ENCODE measurements at places on chromosomes 2 and 18.

DNA sequence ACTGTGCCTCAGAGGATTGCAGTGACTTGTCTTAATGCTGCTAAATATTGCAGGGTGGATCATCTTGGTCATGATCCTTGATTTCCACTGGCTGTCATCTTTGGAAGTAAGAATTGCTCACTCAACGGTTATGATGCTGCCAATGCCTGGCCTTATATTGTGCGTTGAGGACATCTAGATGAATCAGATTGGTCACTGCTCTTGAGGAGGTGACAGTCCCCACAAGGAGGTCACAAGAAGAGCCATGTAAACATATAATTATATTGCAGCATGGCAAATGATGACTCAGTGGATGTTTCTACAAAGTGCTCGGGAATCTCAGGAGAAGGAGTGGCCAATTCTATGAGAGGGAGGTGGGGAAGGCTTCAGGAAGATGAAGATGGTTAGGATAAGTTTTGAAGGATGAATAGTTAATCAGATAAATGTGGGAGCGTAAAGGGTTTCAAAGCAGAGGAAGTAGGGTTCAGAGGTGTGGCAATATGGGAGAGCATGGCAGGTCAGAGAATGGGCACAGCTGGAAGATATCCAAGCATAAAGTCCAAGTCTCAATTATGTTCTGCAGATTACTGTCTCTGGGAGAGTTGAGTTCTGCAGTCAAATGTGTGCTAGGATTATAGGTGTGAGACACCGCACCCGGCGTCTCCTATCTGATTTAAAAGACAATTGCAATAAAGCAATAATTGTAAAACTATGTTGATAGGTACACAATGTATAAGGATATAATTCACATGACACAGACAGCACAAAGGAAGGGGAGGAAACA is 21.3 kb upstream of the TMEM131 start:
- no peak for DNase-seq

GRCh38 chr18:48393170-48393569 is 16.0 kb downstream of the ZBTB7C start:
- no peak for DNase-seq

GRCh38 chr2:21317131-21317530 is 193.4 kb downstream of the TDRD15 start:
- no peak for DNase-seq

DNA sequence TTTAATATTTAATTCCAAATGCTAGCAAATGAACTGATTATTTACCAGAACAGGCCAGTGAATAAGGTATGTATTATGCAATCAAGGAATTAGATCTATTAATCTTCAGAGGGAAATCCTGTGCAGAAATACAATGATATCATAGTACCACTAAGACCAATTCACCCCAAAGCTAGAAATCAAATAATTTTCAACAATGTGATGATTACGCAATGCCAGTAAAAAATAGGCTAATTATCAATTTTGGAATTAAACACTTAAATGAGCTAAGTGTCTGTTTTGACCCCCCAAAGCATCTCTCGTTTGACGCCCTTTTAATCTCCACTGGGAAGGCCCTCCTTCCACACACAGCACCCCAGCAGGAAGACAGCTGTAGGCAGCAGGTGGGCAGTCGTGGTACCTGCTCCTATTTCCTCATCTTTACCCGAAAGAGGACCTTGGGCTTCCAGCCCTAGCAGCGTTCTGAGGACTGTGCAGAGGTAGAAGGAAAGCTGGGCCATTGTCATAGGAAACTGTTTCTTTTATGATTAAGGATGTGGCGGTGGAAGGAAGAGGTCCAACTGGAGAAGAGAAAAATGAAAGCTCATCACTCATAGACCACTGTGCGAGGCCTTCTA is 84.7 kb downstream of the MBP start:
- no peak for DNase-seq

GRCh38 chr2:154978244-154978643 is 279.7 kb downstream of the KCNJ3 start:
- DNase-seq: no peak

DNA sequence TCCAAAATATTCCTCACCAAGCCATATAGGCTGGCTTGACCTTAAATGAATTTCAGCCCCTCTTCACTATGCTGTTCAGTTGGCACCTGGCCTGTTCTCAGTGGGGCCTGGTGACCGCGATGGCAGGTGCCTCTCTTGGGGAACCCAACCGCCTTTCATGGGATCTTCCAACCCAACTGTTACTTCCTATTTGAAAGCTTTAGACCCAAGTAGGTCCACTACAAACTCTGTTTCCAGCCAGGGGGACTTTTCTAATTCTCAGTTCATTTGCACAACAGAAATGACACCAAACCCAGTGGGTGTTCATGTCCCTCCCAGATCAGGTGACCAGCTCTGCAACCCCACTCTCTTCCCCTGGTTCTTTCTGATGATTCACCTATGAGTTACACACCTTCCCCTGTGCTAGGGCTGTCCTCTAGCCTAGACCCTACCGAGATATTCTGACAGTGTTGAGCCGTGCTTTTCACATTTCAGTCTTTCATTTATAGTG is 35.6 kb upstream of the NDUFV2 start:
- DNase-seq: no peak

- no peak for DNase-seq
Measured at GRCh38 chr2:215409331-215410127, 26.3 kb downstream of the FN1 start.

DNA sequence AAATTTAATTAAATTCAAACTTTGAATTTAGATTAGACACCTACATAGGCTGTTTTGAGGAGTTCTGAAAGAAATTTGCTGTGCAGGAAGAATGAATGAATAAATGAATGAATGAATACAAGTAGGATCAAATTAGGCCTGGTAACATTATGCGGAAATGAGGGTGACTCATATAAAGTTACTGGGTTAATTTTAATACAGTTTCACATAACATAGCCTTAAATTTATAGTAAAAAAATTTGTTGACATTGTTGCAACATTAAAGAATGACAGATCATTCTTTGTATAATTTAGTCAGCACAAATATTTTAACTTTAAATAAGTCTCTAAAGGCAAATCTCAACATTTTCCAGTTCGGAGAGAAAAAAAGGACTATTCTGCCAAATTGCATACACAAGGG is 1293.1 kb upstream of the SLC39A10 start:
- no peak for DNase-seq

- no peak for DNase-seq
Measured at GRCh38 chr2:200428961-200429665, 80.8 kb downstream of the KCTD18 start.

DNA sequence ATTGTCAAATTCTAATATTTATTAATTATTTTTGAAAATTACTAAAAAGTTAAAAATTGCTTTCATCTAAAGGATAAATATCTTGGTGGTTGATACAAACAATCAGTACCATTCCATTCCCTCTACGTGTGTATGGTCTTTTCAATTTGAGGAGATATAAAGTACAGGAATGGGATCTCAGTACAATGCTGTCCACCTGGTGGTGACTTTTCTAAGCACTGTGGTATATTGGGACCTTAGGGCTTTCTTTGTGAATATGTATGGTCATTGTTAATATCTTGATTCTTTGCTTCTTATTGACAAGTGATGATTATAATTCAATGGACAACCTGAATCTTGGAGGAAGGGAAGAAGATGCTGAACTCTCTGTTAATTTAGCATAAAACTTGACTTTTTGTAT is 83.1 kb downstream of the NBEAL1 start:
- DNase-seq: no peak

GRCh38 chr2:19059076-19059475 is 299.3 kb downstream of the OSR1 start:
- no peak for DNase-seq

DNA sequence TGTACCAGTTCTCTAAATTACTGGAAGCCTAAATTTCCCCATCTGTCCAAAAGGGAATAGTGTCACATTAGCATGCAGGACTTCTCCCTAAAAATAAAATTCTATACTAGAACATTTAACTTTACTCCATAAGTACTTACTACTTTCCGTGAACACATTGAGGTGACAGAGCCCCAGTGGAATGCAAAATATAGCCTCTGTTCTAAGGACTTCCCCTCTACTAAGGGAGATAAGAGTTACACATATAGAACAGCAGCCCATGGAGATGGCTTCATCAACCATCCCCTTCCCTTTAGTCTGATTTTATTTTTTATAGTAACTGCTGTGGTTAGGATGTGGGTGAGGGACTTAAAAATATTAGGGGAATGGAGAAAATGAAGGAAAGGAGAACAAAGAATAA is 68.9 kb upstream of the STPG4 start:
- no peak for DNase-seq

DNA sequence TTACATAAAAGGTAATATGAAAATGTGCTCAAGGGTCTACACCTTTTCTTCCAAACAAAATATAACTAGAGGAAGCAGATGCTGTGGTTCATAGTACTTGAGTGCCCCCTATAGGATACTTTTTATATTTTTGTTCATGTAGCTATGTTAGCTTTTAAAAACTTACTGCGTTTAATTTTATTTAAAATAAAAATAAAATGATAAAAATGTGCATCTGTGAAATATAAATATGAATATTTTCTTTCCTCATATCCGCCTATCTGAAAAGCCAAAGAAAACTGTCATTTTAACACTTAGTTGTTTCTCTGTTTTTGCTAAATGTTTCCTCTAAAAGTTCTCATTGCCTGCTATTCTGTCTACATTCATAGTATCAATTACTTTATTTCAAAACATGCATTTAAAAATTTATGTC is 9.6 kb upstream of the LRP1B start:
- peak; percentile 13 for DNase-seq

DNA sequence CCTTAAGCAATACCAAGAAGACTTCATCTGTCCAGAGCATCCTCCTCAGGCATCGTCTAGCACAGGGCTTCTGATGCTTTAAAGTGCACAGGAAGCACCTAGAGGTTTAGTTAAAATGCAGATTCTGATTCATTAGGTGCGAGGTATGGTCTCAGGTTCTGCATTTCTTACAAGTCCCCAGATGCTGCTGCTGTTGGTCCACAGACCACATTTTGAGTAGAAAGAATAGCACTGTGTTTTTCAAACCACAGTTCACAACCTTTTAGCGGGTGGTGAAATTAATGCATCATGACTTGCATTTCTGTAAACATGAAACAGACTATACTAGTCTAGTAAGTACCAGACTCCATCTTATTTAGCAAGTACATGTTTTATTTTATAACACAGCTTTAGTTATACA is 134.6 kb downstream of the TMEFF2 start:
- DNase-seq: no peak

- no peak for DNase-seq
Measured at GRCh38 chr18:13309748-13310670, 91.4 kb downstream of the LDLRAD4 start.

- no peak for DNase-seq
Measured at GRCh38 chr2:28052691-28053090, 162.2 kb downstream of the BABAM2 start.

DNA sequence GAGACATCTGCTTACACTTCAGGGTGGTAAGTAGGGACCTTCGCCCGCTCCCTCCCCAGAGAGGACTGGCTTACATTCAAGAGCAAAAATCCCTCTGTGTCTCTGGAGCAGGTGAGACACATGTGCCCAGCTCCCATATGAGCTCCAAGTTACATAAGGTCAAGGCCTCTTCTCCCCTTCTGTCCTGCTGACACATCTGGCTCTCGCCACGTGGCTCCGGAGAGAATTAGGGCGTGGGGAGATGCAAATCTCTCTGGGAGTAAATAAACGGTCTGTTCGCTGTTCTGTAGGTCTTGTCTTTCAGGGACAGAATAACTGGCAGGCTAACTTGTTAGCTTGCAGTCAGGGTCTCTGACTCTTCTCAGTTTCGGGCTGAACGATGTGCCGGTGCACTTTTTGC is 16.2 kb downstream of the MRO start:
- DNase-seq: no peak

- peak; percentile 67 for DNase-seq
Measured at GRCh38 chr2:43311276-43311675, 84.9 kb upstream of the ZFP36L2 start.

DNA sequence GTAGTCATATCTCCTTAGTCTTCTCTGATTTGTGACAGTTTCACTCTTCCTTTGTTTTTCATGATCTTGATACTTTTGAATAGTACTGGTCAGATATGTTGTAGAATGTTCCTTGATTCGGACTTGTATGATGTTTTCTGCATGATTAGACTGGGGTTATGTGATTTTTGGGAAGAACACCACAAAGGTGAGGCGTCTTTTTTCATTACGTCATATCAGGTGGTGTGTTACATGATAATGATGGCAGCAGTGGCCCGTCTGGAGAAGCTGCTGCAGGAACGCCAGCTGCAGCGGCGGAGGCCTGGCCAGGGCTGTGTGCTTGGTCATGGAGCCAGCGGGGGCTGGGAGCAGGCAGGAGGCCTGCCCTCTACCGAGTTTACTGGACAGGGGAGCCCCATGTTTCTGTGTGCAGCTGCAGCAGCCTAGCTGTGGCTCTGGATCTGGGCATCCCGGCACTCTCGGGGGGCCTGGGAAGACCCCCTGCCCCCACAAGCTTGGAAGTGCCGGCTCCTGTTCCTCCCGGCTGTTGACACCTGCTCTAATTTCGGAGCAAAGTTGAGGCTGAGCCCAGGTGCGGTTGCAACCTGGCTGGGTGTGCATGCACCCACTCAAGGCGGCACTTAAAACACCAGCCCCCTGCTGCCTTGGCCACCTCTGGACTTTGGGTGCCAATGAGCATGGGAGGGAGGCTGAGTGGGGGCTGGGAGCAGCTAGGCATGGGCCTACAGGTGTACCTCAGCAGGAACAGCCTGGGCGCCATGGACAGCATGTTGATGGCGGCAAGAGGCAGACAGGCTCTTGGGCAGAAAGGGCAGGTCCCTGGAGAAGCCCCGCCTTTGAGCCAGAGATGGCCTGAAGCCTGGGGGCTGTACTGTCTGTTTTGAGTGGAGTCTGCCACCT is 26.1 kb downstream of the SLC4A10 start:
- no peak for DNase-seq

GRCh38 chr2:99711144-99711543 is 221.3 kb upstream of the REV1 start:
- DNase-seq: no peak

GRCh38 chr2:195037045-195037444 is 620.0 kb upstream of the SLC39A10 start:
- DNase-seq: no peak

GRCh38 chr2:101012054-101012705 is 10.1 kb downstream of the RPL31 start:
- DNase-seq: no peak

GRCh38 chr18:48889981-48890762 is 60.6 kb downstream of the SMAD7 start:
- no peak for DNase-seq

DNA sequence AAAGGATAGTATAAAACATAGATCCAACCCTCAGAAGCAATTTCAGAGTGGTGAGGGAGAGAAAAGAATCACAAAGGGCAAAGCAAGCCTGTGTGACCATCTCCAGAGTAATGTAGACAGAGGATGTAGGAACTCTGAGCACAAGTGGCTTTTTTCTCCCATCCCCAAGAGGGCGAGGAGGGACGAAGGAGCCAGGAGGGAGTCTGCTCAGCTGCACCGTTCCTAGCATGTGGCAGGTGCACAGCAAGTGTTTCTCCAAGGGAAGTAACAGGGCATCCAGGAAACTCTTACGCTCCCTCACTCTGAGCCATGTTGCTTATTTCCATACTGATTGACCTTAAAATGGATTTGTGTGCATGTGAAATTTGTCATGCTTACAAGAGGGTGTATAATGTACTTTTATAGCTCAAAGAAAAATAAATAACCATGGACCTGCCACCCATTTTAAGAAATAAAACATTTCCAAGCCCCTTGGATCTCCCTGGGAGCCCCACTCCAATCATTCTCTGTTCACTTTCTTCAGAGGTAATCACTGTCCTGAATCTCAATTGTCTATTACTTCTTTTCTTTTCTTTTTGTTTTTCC is 37.8 kb upstream of the SEC11C start:
- no peak for DNase-seq

All from fibroblast of skin of left quadriceps (primary cell).